ENCODE measurements at places on chromosomes 4 and X.

- no peak for DNase-seq
These were observed 28.0 kb upstream of the TBL1X start for GRCh38 chrX:9436812-9437211.

GRCh38 chr4:28313729-28314713 is 1453.4 kb downstream of the STIM2 start:
- no peak for DNase-seq

DNA sequence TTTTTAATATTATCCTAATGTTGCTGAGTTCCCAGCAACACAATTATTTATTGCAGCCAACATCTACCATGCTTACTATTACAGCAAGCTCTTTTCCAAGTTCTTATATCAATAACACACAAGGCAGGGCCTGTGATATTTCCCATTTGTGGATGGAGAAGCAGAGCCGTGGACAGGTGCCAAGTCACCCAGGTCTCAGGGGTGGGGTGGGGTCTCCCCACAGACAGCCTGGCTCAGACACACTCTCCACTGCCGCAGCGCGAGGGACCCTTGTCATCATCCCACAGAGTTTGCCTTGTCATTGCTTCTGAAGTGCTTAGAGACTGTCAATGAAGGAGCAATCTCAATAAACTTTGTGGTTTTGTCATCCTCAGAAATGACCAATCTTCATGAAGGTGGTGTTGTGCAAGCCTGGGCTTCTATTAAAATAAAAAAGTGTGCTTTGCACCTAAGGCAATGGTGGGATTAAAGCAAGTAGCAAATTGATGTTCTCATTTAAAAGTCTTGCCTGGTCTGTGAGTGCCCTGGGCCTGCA is 76.1 kb downstream of the SORBS2 start:
- DNase-seq, result no peak

GRCh38 chr4:62953752-62954151 is 1455.5 kb downstream of the TECRL start:
- DNase-seq, result no peak

DNA sequence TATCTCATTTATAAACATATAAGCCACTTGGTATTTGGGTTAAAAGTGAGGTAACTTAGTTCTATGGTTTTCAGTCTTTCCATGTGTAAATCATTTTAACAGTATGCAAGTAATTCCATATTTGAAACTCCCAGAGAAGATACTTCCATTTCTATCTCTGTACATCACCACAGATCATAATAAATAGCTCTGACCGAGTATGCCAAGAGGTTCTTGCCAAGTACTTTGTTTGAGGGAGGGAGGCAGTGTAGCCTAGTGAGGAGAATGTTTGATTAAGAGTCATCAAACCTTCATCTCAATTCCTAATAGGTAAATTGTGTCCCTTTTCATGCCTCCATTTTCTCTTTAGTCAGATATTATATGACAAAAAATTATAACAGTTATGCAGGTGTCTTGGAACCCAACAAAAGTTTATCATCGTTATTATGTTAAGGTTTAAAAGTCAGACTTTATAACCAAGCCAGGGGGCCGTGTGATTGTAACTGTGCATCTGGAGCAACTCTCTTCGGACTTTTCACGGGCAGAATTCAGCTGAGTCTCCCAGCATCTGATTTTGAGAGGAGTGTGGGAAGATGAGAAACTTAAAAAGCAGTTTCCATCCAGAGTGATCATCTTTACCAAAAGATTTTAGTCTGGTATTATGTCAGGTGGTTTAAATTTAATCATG is 123.8 kb downstream of the ANK2 start:
- no peak for DNase-seq

DNA sequence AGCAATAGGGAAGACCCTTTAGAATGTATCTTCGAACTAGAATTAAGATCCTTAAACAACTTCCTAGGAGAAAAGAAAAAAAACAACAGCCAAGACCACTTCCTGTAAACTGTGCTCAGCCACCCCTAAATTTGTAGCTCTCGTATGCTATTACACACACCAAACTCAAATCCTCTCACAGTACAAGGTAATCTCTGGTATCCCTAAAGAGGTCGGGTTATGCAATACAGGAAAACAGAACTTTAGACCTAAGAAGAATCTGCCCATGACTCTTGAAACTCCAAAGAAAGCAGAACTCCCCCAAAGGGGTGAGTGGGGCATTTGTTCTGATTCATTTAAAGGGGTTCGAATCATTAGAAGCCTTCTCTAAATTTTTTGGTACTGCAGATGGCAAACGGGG is 170.9 kb upstream of the CASK start:
- DNase-seq, result no peak
